Stimulated activated CD4-positive, alpha-beta T cell treated with anti-CD3 and anti-CD28 coated beads, Interleukin-1b, Interleukin-23, amount 100 ng/mL, for 1 hour (primary cell): ENCODE measurements at places on chromosomes 6 and 20.

- DNase-seq = no peak
Measured at GRCh38 chr6:53361549-53362031, 12.8 kb upstream of the ELOVL5 start.

DNA sequence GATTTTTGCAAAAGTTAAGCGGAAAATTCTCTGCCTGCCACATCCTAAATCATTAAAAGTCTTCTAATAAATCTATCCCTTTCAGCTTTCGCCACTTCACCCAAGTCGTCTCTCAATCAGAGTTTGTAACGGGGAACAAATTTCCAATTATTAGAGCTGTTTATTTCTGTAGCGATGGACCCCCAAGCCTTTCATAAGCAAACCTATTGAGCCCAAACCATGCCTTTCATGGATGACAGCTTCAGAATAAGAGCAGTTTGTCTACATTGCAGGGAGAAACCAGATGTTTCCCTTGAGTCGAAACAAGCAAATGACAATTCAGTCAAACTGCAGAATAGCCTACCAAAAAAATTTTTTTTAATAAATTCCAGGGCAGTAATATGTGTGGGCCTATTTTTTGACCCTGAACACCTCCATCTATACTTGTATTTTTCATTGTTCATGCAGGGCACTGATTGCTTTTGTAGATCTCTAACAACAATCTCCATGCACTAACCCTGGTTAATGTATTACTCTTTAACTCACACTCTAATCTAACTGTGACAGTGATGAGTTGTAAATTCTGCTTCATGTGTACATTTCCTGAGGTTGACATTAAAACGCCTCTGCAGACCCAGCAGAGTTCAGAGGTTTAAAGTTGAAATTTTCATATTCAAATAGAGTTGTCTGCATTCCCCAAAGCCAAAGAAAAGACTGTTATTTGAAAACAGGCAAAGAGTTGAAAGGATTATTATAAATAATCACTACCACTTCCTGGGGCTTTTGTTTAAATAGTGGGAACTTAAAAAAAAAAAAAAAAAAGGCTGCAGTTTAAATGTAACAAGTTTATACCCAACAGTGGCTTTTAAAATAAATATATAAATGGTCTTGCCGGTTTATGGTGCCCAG, 64.5 kb downstream of the ATP9A start:
- DNase-seq = no peak

DNA sequence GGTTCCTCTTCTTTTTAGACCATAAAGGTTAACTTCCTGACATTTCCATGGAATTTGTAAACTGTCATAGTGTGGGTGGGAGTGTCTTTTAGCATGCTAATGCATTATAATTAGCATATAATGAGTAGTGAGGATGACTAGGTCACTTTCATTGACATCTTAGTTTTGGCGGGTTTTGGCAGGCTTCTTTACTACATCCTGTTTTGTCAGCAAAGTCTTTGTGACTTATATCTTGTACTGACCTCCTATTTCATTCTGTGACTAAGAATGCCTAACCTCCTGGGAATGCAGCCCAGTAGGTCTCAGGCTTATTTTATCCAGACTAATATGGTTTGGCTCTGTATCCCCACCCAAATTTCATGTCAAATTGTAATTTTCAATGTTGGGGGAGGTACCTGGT, 149.6 kb upstream of the SYNCRIP start:
- no peak for DNase-seq

- DNase-seq = no peak
Measured at GRCh38 chr6:169725125-169726048, 1.1 kb upstream of the PHF10 start.

- no peak for DNase-seq
Measured at GRCh38 chr6:72784071-72784470, 162.2 kb downstream of the KCNQ5 start.

GRCh38 chr6:170374571-170375444, 68.2 kb downstream of the FAM120B start:
- DNase-seq = no peak

GRCh38 chr6:42375007-42375635, 76.6 kb downstream of the TRERF1 start:
- no peak for DNase-seq

DNA sequence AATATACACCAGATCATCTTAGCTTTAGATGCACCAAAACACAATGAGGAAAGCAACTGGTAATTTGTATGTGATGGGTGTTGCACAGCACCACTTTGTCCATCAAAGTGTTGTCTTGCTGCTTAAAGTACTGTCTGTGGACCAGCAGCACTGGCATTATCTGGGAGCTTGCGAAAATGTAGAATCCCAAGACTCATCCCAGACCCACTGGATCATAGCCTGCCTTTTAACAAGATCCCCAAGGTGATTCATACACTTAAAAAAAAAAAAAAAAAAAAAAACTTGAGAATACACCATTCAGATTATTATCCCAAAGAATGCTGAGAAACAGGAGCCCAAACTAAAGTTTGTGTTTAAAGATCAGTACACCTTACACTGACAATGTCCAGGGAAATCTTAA, 123.4 kb downstream of the TASP1 start:
- DNase-seq = no peak

- DNase-seq = no peak
Measured at GRCh38 chr6:16402581-16402900, 164.2 kb downstream of the GMPR start.

GRCh38 chr6:150687508-150687907, 87.8 kb downstream of the PLEKHG1 start:
- no peak for DNase-seq

- DNase-seq = no peak
Measured at GRCh38 chr6:170172825-170173256, 118.0 kb downstream of the DLL1 start.

DNA sequence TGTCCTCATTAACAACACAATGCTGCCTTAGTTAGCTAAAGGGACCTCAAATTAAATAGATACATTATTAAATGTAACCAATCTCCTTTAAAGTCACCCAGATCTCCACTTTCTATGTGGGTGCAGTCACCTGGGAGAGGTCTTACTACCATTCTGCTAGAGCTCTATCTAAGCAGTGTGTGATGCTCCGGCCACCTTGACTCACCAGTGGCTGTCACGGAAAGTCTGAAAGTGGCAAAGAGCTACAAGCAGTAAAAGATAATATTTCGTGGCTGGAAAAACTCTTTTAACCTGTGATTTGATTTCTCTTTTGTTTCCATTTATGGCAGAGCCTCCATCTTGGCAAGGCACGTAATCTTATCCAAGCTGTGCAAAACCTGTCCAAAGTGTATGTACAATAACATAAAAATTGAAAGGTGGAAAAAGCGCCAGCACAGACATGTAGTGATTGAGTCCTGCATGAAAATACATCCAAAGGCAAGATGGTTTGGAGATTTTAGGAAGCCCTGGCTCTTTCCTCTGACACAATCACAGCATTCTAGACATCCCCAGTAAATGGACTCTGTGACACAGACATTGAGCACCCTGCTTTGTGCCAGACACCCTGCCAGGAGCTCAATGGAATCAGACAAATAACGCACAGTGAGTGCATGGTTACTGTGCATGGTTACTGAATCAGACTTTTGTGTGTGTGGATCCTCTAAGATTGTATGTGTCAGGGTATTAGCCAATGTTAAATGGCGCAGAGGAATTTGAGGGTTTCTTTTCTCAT, 116.6 kb downstream of the ADAT2 start:
- no peak for DNase-seq

GRCh38 chr6:33589731-33590530, 9.9 kb upstream of the BAK1 start:
- DNase-seq = no peak

DNA sequence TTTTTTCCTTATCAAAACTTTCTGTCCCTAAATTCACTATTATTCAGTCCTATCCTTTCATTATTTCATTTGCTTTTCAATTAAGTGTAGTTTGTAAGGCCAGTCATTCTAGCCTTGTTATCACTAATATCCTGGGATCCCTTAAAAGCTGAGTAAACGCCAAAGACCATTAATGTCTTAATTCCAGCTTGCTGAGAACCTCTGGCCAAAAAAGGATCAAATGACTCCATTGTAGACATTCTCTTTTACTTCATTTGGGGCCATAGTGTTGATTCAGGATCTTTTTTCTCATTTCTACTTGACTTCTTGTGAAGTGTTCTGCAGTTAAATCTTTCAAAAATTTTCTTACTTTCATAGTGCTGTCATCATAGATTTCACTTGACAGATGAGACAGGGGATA, 379.7 kb downstream of the LAMA2 start:
- no peak for DNase-seq

DNA sequence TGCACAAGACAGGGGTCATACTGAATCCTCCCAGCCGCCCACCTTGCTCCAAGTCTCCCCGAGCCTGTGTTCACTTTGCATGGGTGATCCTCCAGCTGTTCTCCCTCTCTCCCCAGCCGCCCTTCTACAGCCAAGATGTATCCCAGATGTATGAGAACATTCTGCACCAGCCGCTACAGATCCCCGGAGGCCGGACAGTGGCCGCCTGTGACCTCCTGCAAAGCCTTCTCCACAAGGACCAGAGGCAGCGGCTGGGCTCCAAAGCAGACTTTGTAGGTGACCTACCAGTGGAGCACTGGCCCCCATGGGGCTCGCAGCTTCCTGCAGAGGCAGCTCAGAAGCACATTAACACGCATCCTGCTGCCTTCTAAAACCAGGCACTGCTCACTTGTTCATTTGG, 14.6 kb upstream of the IFT52 start:
- no peak for DNase-seq

DNA sequence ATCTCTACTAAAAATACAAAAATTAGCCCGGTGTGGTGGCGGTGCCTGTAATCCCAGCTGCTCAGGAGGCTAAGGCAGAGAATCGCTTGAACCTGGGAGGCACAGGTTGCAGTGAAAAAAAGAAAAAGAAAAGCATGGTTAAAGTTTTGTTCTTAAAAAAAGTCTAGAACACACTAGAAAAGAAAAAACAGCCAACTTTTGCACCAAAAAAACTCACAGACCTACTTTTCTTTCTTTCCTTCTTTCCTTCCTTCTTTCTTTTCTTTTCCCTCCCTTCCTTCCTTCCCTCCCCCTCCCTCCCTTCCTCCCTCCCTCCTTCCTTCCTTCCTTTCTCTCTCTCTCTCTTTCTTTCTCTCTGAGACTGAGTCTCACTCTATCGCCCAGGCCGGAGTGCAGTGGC, 204.4 kb downstream of the BTBD9 start:
- no peak for DNase-seq

DNA sequence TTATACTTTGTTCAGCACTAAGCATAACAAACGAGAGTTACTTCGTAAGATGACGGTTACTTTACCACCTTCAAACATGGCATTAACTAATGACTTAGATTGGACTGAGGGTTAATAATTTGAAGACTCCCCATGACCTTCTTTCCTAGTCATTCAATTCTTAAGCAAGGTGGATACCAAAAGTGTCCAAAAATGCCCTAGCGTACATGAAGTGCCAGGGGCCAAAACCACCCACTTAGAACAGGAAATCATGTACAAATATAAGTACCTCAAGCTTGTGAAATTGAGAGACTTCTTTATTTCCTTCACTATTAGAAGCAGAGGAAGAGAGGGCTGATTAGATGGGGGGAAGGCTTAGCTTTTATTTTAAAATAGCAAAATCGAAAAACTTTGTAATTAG, 166.4 kb downstream of the ATXN1 start:
- no peak for DNase-seq
